ENCODE measurements at places on chromosomes 7 and 10.

DNA sequence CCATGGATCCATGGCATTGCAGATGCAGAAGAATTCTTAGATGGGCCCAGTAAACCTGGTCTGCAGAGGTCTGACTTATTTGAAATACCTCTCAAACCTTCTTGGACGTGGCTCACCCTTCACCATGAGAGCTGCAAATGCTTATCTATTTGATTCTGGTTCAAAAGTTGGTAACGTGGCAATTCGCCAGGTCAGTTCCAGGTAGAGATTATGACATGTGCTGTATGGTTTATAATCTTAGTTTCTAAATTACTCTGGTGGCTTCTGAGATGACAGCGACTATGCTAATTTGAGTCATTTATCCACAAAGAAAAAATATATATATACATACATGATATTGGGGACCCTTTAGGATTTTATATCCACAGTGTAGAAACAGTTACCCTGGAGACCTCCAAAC is 68.8 kb downstream of the NRP1 start:
- DNase-seq, result no peak

- DNase-seq, result no peak
Measured at GRCh38 chr10:130932326-130933007, 379.1 kb downstream of the TCERG1L start.

- no peak for DNase-seq
Measured at GRCh38 chr7:149570784-149571183, 73.2 kb upstream of the ZNF746 start.

DNA sequence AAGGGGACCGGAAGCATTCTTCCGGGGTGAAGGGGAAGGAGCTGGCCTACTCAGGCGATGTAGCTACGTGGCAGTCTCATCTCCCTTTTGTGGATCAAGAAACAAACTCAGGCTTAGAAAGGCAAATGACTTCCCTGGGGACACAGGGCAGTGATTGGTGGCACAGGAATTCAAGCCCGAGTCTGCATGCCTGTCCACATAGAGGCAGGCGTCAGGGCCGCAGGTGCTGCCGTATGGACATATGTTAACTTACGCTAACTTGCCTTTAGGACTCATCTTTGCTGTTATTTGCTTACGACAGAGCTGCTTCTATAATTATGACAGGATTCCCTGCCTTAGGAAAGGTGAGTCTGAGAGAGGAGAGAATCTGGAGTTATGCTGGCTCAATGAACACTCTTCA is 42.3 kb upstream of the KLF6 start:
- no peak for DNase-seq

DNA sequence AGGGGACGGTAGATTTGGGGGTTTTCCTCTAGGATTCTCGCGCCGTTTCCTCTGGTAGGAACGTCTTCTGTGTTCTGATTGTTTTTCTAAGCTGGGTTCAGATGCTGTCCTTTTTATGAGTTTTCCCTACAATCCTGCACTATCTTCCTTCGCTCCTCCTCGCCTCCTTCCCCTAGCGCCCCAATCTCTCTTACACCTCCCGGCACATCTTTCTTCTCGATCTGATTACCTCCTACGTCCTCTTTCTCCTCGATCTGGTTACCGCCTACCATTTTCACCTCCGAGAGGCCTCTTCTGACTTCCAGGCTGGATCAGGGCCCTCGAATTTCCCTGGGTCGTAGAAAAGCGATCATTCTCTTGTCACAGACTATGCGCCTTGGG is 413 bp downstream of the BUD31 start:
- no peak for DNase-seq

- DNase-seq, result no peak
Measured at GRCh38 chr7:112868609-112869008, 78.4 kb upstream of the TMEM168 start.

- no peak for DNase-seq
Measured at GRCh38 chr7:47776335-47776734, 171.9 kb downstream of the PKD1L1 start.

GRCh38 chr10:74650613-74651012 is 175.8 kb upstream of the KAT6B start:
- DNase-seq, result no peak

GRCh38 chr10:18446205-18446604 is 205.2 kb downstream of the NSUN6 start:
- no peak for DNase-seq

DNA sequence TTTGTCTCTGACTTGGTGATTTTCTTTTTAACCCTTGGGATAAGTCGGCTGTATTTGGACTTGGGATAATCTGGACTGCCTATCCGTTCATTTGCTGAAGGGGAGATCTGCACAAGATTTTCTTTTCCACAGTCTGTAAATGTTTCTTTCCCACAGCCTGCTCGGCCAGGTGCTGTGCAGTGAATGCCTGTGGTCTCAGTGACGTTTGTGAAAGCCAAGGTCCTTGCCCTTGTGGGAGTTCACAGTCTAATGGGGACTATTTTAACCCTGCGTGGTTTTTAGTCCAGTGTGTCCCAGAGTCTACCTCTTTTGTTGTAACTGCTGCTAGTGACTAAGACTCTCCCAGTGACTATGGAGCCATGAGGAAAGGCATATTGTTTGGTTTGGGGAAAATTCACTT is 8.9 kb downstream of the PNLIP start:
- no peak for DNase-seq

- DNase-seq, result peak; percentile 13
Measured at GRCh38 chr7:17274551-17275245, 23.8 kb upstream of the AHR start.

DNA sequence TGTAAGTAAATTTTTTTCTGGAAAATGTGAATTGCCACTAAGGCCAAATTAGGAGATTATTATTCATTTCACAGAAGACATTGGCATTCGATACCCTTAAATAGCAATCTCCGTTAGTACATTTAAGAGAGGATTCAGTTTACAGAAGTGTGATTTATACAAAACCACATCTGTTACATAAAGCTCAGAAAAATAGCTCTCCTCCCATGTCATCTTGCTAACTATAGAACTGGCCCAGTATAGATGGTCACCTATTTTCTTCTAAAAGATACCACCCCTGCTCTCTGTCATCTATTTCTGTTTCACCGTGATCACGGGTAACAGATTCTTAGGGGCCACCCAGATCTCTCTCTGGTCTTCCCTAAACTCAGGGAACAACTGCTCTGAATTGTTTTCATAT is 119.1 kb downstream of the HIP1 start:
- DNase-seq, result no peak

DNA sequence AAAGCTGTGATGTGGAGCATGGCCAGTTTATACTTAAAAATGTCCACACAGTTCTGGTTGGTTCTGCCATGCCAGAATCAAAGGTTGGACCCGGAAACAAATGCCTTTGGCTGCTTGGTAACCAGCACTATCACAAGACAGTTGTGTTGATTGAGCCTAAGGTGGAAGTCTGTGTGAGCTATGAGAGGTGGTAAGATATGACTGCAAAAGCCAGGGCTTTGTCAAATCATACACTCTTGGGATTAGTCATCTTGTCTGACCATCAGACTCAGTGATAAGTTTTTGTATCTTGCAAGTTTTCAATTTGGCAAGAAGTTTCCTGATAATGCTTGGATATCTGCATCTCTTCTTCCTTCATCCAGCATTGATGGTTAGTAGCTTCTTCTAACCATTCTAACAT is 35.5 kb downstream of the GPR141 start:
- no peak for DNase-seq

DNA sequence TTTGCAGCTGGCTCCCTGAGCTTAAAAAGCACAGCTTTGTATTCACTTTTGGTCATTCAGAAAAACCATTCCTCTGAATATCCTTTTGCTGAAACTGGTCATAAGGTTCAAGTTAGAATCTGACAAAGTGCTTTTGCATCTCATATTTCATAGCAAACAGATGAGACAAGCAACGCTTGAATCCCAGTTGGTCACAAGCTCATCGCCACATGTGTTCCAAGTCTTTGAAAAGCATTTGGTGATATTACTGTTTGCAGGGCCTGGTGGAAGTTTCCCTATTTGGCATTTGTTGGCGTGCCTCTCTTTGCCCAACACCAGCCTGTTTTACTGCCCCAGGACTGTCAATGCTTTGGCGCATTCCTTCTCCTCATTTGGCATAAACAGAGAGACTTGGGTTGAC is 10.3 kb downstream of the TACC2 start:
- no peak for DNase-seq

DNA sequence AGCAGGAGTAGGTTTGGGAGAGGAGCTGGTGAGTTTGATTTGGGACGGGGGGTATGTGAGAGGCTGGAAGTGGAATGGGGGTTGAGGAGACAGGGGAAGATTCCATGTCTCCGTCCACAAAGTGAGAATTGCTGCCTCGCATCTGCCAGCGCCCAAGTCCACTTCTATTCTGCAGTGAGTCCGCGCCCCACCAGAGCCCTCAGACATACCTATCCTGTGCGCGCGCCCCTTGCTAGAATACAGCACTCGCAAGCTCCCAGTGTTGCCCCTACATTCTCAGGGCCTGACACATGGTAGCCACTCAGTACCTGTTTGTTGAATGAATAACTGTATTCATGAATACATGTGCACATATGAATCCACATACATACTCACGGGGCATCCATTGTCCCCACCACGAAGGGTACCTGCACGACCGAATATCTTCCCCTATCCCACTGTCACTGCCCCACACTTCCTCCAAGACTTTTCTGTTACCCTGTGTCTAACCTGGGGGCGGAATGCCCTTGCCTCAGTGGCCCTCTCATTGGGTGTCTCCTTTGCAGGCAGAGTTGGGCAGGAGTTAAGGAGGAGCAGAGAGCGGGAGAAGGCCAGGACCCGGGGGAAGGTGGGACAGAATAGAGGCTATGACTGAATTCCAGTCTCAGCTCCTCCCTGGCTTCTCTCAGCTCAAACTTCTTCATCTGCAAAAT is 19.9 kb downstream of the POLL start:
- no peak for DNase-seq

GRCh38 chr10:12547301-12547771 is 198.0 kb downstream of the CAMK1D start:
- peak; percentile 46 for DNase-seq

DNA sequence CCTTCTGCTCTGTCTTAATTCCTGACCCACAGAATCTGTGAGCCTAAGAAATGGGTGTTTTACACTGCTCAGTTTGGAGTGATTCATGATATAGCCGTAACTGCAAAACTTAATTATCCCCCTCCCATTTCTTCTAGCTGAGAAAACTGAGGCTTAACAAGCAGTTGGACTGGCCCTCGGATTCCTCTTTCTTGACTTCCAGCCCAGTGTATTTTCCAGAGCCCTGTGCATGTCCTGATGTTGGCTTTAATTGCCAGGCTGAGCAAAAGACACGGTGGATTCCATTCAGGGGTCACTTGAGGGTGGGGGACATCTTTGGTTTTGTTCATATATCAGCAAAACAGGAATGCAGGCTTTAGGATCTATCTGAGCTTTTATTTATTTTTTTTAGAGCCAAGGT is 489.8 kb downstream of the TYW1 start:
- DNase-seq, result no peak

DNA sequence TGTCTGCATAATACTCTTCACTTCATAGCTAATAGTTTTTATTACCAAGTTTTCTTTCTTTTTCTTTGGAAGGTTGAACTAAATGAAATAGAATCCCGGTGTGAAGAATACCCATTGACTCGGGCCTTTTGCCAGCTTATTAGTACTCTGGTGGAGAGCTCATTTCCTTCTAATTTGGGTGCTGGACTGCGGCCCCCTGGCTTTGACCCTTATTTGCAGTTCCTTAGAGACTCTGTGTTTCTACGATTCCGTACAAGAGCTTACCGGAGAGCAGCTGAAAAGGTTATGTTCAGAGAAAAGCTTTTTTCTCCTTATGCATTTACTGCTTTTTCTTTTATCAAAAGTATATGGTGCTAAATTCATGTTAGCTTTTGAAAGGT is 40.2 kb downstream of the NUP205 start:
- no peak for DNase-seq

GRCh38 chr7:44403775-44404174 is 78.4 kb upstream of the CAMK2B start:
- DNase-seq, result no peak

All from NCI-H2081 (cell line).